ENCODE measurements at places on chromosomes 7 and 10.

DNA sequence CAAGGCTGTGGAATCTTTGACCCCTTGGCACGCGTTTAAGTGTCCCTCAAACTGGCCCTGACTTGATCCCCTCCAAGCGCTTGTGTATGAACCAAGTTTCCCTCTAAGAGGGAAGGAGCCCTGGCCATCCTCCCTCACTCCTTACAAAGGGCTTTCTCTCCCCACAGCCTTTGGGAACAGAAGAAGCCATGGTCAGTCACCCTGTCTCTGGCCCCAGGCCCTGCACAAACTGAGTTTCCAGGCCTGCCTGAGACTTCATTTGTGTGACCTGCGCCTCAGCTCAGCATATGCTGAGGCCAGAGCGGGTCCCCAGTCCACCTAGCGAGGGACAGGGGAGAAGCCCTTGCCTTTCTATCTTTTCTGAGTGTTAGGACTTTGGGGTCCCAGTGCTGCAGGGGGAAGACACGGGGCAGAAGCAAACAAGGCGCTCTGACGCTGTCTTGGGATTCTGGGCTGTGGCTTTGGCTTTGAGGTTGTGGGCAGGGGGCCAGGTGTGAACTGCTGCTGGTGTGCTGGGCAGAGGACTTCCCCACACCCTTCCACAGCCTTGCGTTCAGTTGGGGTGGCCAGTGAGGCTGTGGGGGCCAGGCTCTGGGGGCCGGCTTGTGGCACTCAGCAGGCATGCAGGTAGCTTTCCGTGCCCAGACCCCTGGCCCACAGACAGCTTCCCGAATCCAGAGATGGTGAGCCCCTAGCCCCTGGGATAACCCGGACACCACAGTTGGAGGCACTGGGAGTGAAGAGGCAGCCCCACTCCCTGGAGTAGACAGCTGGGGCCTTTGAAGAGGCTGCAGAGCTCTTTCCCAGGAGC lies 1.5 kb downstream of the RET start:
- DNase-seq: no peak

GRCh38 chr7:22545529-22545928 lies 45.5 kb upstream of the STEAP1B start:
- no peak for DNase-seq

GRCh38 chr7:110417611-110418010 lies 673.3 kb upstream of the LRRN3 start:
- DNase-seq: no peak

- no peak for DNase-seq
These were observed 37.6 kb downstream of the KCNH2 start for GRCh38 chr7:150940431-150941102.

DNA sequence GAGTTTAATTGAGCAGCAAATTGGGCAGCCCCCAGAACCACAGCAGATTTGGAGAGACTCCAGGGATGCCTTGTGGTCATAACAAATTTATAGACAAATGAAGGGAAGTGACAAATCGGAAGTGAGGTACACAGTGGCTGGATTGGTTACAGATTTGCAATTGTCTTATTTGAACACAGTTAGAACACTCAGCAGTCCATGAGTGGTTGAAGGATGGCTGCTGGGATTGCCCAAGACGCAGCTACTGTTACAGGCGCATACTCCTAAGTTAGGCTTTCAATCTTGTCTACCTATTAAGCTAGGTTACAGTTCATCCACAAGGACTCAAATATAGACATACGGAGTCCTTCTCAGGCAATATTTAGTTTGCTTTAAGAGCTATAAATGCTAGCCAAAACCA lies 7.4 kb downstream of the ACADSB start:
- DNase-seq: no peak

GRCh38 chr7:143967398-143967797 lies 12.8 kb downstream of the OR2F1 start:
- DNase-seq: no peak

All from activated T-helper 2 cell treated with anti-CD3 and anti-CD28 coated beads, Interferon-gamma antibody, Interleukin-2, Interleukin-4, amounts not matched to agents 10 μg/mL and 5 μg/mL and 100 μg/mL, durations not matched to agents 14 hours and 24 hours and 36 hours (primary cell).